ENCODE measurements at places on chromosomes 2 and 18. TPM values are rescaled to one million over a fixed set of nuclear protein-coding genes. Genes with fewer than 3 reads are reported as not detected.

Gene TTC32
- polyA plus RNA-seq = 6.4 TPM

Gene MAPK4
- not detected for polyA plus RNA-seq

Gene ASXL2
- polyA plus RNA-seq = 4.5 TPM

Gene SLC9A2
- not detected for polyA plus RNA-seq

Gene CAMKMT
- 6.9 TPM for polyA plus RNA-seq

Gene LIMS2
- 30.4 TPM for polyA plus RNA-seq

Gene UGT1A4
- not detected for polyA plus RNA-seq

DNA sequence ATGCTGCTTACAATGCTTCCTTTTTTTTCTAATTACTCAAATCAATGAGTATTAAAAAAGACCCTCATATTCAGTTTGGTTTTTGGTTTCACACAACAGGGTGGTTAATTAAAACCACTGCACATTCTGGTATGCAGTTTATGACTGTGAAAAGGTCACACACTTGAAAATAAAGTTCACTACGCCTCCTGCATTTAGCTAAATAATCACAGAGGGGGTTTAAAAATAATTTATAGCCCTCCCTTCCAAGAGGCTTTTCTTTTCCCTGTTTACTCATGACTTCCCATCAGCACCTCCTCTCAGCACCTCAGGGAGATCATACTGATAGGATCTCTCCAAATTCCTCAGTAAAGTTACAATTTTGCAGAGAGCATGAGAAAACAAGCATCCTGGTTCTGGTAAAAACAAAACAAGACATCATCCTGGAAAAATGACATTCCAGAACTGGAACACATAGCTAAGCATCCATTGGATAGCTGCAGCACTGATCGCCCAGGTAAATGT lies 129.5 kb upstream of the TMEM200C start:
- peaks cover 2% of the 10 kb centered on the region for H3K27me3 ChIP-seq
- DNase-seq = no peak
- no peaks in the 10 kb centered on the region for H3K36me3 ChIP-seq
- no peaks in the 10 kb centered on the region for H3K4me1 ChIP-seq
- H3K4me3 ChIP-seq = no peak overlapping the region

DNA sequence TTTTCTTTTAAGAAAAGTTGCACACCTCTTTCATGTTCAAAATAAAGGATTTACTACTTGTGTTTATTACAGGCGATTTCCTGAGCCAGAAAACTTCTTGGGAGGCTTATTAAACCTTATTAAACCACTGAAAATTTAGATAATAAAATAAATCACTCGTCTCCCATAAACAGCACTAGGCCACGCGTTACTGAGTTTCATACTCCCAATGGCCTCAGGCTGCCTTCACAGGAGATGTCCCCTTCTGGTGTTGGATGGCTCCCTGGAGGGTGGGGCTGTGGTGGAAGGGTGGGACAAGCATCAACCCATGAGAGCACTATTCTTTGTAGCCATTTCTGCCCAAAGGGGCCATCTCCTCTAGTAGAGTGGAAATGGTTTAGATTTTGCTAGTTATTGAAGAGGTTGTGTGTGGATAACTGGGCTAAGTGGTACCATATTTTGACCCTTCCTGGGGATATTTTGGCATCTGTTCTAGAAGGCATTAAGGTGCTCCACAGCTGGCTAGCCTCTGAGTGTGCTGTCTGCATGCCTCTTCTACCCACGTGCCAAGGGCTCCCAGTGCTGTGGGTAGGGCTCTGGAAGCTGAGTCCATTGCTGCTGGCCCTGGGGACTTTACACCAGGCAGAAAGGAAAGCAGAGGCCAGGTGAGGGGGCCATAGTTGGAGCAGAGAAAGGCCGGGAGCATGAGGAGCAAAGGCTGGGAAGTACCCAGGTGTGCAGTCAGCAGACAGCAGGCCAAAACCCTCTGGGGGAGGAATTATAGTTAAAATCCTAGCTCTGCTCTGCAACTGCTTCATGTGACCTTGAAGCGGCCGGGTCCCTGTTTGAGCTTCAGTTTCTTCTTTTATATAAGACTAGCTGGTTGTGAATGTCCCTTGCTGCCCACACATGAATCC lies 121.7 kb upstream of the SMAD2 start:
- no peaks in the 10 kb centered on the region for H3K36me3 ChIP-seq
- H3K4me3 ChIP-seq = no peak overlapping the region
- peaks cover 33% of the 10 kb centered on the region for H3K27me3 ChIP-seq
- H3K27ac ChIP-seq = no peak overlapping the region

GRCh38 chr2:114354199-114354598 lies 88.2 kb upstream of the DPP10 start:
- no peak for DNase-seq
- H3K4me1 ChIP-seq = no peaks in the 10 kb centered on the region
- H3K4me3 ChIP-seq = no peak overlapping the region
- no peak overlapping the region for H3K27ac ChIP-seq
- no peaks in the 10 kb centered on the region for H3K27me3 ChIP-seq

DNA sequence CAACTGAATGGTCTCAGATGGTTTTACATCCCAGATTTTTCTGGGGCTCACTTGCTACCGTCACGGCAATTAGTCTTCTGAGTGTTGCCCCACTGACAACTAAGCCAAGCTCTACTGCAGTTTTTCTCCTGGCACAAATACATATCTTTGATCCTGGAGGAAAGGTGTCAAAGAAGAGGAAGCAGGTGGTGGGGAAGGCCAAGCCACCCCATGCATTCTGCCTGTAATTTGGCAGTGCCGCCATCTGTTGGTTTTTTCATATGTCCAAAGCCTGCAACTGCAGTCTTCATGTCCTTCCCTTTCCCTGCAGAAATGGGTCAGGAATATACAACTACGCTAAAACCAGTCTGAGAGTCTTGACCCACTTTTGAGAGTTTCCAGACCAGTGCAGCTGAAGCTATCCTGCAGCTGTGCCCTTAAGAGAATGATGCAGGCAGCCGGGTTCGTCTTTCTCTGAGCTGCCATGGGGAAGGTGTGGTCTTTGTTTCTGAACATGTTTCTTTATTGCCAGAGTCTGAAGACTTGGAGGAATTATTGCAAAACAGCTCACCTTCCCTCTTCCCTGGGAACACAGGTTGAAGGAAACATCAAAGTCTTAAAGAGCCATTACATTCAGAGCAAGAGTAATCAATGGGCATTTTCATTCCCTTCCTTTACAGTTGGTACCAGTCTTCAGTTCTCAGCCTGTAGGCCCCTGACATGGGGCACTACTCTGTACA lies 71.8 kb upstream of the ATL2 start:
- no peak overlapping the region for H3K4me3 ChIP-seq
- H3K27ac ChIP-seq = no peak overlapping the region
- H3K4me1 ChIP-seq = no peaks in the 10 kb centered on the region
- no peak for DNase-seq

- no peaks in the 10 kb centered on the region for H3K4me1 ChIP-seq
- H3K36me3 ChIP-seq = no peaks in the 10 kb centered on the region
- H3K27ac ChIP-seq = no peak overlapping the region
- no peak for DNase-seq
- H3K27me3 ChIP-seq = no peaks in the 10 kb centered on the region
- H3K4me3 ChIP-seq = no peak overlapping the region
These were observed 18.1 kb downstream of the TMEM185B start for GRCh38 chr2:120204945-120205670.

GRCh38 chr2:28362991-28363521 lies 29.6 kb upstream of the FOSL2 start:
- no peak overlapping the region for H3K4me3 ChIP-seq
- no peaks in the 10 kb centered on the region for H3K4me1 ChIP-seq
- H3K27ac ChIP-seq = no peak overlapping the region

GRCh38 chr2:1995987-1996386 lies 251.7 kb upstream of the PXDN start:
- no peak for DNase-seq
- H3K4me1 ChIP-seq = no peaks in the 10 kb centered on the region
- H3K27ac ChIP-seq = no peak overlapping the region
- no peaks in the 10 kb centered on the region for H3K36me3 ChIP-seq
- no peaks in the 10 kb centered on the region for H3K27me3 ChIP-seq
- no peak overlapping the region for H3K4me3 ChIP-seq

DNA sequence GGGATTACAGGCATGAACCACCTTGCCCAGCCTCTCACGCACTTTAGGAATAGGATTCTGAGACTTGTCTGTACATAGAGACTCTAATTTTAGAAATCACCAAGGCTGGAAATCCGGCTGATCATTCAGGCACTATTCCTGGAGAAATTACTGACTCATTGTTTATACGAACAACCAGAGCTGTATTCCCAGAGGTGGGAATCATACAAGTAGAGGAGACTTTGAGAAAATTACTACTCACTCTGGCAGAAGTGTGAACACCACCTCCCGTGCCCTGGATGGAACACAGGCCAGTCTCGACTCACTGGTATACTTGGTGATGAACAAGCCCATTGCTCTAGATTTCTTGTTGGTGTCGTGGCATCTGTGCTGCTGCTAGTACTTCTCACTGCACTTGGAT lies 5.8 kb upstream of the ADNP2 start:
- H3K27me3 ChIP-seq = no peaks in the 10 kb centered on the region
- H3K36me3 ChIP-seq = no peaks in the 10 kb centered on the region
- peak; percentile 54 for DNase-seq
- no peak overlapping the region for H3K27ac ChIP-seq

GRCh38 chr2:18940184-18940583 lies 350.8 kb upstream of the NT5C1B start:
- H3K4me3 ChIP-seq = no peak overlapping the region
- no peaks in the 10 kb centered on the region for H3K36me3 ChIP-seq
- no peak overlapping the region for H3K27ac ChIP-seq
- no peaks in the 10 kb centered on the region for H3K4me1 ChIP-seq
- H3K27me3 ChIP-seq = no peaks in the 10 kb centered on the region

DNA sequence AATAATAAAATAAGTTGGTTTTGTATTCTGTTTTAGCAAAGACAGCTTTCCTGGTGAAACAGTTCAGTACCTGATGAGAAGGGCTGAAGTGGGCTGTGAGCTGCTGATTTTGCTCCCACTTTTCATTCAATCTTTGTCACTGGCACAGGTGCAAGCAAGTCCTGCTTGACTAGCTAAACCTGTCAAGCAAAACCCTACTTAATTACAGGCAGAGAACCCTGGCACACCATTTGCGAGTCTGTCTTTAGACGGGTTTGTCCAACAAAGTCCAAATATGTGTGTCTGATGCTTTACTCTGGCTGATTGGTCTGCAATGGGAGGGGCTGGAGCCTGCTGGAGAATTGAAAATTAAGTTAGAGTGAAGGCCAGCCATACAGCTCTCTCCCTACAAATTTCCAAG lies 267.2 kb downstream of the EPHA4 start:
- no peaks in the 10 kb centered on the region for H3K4me1 ChIP-seq
- no peaks in the 10 kb centered on the region for H3K27me3 ChIP-seq
- H3K27ac ChIP-seq = no peak overlapping the region
- no peak for DNase-seq
- H3K4me3 ChIP-seq = no peak overlapping the region

GRCh38 chr18:5250603-5251002 lies 44.9 kb downstream of the ZBTB14 start:
- peak; percentile 29 for DNase-seq
- H3K36me3 ChIP-seq = no peaks in the 10 kb centered on the region
- no peak overlapping the region for H3K27ac ChIP-seq
- H3K27me3 ChIP-seq = no peaks in the 10 kb centered on the region
- H3K4me1 ChIP-seq = no peaks in the 10 kb centered on the region

GRCh38 chr2:40043641-40044040 lies 264.6 kb upstream of the THUMPD2 start:
- H3K4me3 ChIP-seq = no peak overlapping the region
- H3K27me3 ChIP-seq = no peaks in the 10 kb centered on the region
- DNase-seq = no peak
- H3K4me1 ChIP-seq = peaks cover 34% of the 10 kb centered on the region
- H3K27ac ChIP-seq = no peak overlapping the region

DNA sequence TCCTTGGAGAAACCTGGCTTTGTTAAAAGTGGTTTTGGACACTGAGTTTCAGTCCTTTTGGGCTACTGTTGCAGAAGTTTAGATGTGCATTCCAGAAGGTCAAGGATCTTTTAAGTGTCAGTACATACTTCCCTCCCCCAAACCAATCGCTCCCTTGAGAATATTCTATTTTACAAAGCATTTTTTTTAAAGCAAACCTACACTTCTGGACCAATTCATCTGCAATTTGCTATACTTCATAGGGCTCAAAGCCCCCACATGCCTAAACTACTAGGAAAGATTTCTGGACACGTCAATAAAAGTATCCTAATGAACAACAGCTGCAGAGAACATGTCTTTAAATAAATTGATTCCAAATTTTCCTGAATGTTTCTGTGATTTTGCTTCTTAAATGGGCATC lies 157.6 kb downstream of the RDH14 start:
- H3K4me3 ChIP-seq = no peak overlapping the region
- H3K27me3 ChIP-seq = no peaks in the 10 kb centered on the region
- H3K4me1 ChIP-seq = peaks cover 17% of the 10 kb centered on the region
- H3K27ac ChIP-seq = no peak overlapping the region

GRCh38 chr2:228699888-228700287 lies 518.4 kb upstream of the SPHKAP start:
- no peaks in the 10 kb centered on the region for H3K4me1 ChIP-seq
- H3K4me3 ChIP-seq = no peak overlapping the region
- DNase-seq = no peak
- H3K27me3 ChIP-seq = no peaks in the 10 kb centered on the region

DNA sequence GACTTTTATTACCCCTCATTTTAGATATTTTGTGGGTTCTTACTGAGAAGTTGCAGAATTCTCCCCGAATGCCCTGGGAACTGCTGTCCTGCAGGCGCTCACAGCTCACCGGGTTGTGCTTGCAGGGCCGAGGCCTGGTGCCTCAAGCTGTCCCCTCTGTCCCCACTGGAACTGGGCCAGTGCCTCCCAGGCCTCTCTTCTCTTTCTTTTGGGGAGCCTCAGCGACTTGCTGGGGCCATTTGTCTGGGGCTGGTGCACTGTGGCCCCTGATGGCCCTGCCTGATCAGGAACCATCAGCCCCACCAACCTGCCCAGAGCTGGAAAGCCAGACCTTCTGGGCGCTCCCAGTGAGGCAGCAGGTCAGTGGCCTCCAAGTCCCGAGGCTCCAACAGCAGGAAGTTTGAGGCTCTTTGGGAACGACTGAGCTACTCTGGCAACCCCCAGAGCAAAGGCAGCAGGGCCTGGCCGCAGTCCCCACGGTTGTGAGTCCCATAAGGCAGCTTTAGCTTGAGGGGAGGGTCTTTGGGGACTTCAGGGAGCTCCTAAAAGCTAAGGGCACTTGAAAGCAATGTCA lies 14.7 kb upstream of the NEU4 start:
- no peaks in the 10 kb centered on the region for H3K27me3 ChIP-seq
- no peaks in the 10 kb centered on the region for H3K36me3 ChIP-seq
- H3K4me1 ChIP-seq = no peaks in the 10 kb centered on the region
- DNase-seq = no peak
- H3K27ac ChIP-seq = no peak overlapping the region

GRCh38 chr18:36274083-36274715 lies 23.3 kb upstream of the FHOD3 start:
- no peak overlapping the region for H3K4me3 ChIP-seq
- H3K27me3 ChIP-seq = no peaks in the 10 kb centered on the region
- no peak overlapping the region for H3K27ac ChIP-seq
- H3K36me3 ChIP-seq = peaks cover 3% of the 10 kb centered on the region

- H3K4me3 ChIP-seq = no peak overlapping the region
- no peaks in the 10 kb centered on the region for H3K4me1 ChIP-seq
- no peaks in the 10 kb centered on the region for H3K27me3 ChIP-seq
These were observed 114.9 kb upstream of the ID2 start for GRCh38 chr2:8566774-8567468.
